ENCODE measurements at places on chromosomes 4 and X.

GRCh38 chr4:31918891-31919290 is 1198.7 kb downstream of the PCDH7 start:
- DNase-seq, result no peak

DNA sequence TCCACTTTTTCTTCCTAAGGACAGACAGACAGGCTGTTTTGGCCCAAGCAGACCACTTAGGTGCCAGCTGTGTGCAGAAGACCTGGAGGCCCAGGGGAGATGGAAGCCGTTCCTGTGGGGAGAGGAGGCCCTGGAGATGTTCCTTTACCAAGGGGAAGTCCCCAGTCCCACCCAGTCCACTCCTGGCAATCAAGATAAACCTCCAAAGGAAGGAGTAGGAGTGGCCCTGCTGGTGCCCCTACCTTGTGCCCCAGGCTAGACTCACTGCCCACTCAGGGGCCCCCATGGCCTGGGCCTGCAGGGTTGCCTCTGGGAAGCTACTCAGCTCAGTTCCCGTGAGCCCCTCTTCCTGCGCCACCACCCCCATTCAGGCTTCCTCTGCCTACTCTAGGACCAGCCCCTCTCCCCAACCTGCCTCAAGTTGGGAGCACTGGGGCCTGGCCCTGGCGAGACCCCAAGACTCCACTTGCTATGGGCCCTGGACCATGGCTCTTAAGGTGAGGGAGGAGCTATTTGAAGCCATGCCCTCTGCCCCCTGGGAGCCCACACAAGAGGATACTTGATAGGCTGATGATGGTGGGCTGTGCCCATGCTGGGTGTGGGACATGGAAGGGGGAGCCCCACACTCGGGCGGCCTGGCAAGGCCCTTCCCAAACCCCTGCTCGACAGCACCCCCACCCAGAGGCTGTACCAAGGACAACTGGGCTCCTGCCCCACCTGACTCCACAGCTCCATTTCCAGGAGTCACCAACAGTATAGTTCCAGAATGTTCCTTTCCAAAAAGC is 24.8 kb upstream of the RNF4 start:
- DNase-seq, result no peak

- no peak for DNase-seq
These were observed 2.7 kb downstream of the PDLIM5 start for GRCh38 chr4:94454405-94454804.

DNA sequence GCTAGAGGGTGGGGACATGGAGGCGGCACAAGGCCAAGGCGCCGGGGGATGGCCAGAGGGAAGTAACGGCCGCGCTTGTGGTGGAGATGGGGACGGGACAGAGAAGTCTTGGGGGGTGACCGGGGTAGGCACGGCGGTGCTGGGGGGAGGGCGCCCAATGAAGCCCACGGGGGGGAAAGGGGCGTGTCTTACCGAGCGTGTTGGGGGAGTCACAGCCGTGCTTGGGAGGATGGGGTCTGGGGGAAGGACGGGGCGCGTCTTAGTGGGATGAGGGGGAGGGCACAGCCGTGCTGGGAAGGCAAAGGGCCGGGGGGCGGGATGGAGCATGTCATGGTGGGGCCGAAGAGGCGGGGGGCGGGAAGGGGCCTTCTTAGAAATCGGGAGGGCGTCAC is 952 bp downstream of the ARSD start:
- no peak for DNase-seq

- DNase-seq, result no peak
These were observed 688.7 kb downstream of the IL1RAPL1 start for GRCh38 chrX:29275928-29276327.

DNA sequence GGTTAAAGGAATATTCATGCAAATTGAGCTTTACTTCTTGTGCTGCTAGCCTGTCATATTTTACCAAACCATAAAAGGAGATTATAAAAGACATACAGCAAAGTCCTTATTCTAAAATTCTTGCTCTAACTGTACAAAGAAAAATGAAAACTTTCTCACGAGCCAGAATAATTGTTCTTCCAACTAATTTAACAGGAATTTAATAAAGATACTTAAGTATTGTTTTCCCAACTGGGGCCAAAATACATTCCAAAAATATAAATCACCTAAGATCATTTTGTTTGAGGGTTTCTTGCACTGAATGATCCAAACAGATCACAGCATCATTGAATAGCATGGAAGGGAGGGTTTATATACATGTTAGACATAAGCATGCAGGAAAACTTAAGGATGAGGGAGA is 127.1 kb upstream of the PCDH18 start:
- no peak for DNase-seq

DNA sequence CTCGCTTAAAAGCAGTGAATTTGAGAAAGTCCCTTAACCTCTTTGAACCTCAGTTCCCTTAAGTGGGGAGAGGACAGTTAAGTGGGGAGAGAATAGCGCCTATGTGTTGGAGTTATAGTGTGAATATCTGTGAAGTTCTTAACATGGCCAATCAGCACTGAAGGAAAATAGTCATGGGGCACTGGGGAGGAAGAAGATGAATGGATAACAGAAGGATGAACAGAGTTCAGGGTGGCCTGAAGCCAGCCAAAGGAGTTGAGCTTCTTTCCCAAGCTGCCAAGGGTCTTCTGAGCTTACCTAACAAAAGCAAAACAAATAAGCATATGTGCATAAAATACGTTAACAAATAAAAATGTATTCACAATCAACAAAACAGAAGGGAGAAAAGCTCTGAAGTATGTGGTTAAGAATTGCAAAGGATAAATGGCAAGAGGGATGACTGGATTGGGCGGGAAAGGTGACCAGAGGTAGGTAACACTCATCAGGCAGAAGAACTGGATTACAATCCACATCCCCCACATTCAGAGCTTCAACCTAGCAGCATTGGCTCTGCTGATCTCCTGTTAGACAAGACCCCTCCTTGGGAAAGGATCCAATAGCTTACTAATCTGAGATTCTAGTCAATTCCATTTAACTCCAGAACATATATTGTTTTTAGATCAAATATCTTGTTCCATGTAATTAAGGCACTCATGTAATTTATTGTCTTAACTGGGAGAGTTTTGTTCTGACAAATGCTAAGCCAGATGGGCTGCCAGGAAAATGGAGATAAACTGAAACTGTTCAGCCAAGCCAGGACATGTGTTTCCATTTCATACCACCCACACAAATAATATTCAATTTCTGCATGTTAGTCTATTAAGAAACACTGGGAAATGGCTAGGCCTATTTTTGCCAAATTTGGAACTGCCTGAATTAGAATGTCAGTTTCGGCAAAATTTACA is 221.2 kb downstream of the LDB2 start:
- no peak for DNase-seq

- no peak for DNase-seq
These were observed 216.1 kb downstream of the STK32B start for GRCh38 chr4:5267408-5267807.

DNA sequence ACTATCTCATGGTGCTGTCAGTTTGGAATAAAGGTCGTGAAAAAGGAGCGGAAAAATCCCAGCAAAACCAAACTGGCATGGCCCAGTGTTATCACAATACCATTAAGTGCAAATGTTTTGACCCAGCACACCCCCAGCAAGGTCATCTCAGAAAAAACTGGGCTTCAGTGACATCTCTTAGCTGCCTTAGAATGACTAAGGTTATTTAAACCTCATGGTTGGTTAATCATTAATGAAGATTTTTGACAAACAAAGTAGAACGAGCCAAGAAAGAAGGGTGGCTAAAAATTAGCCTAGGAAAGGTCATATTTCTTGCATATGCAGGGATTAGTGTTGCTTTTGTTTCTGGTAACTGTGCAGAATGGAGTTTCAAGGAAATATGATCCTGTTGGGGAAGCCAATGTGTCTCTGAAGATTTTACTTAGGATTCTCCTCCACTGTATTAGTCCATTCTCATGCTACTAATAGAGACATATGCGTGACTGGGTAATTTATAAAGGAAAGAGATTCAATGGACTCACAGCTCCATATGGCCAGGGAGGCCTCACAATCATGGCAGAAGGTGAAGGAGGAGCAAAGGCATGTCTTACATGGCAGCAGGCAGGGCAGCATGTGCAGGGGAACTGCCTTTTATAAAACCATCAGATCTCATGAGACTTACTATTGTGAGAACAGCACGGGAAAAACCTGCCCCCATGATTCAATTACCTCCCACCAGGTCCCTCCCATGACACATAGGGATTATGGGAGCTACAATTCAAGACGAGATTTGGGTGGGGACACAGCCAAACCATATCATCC is 83.5 kb downstream of the CHRNA9 start:
- no peak for DNase-seq

GRCh38 chr4:94665500-94666404 is 92.0 kb upstream of the BMPR1B start:
- DNase-seq, result no peak

GRCh38 chr4:41039317-41039716 is 175.0 kb downstream of the APBB2 start:
- no peak for DNase-seq

GRCh38 chrX:17442898-17443297 is 67.9 kb downstream of the NHS start:
- no peak for DNase-seq

GRCh38 chrX:34612036-34612435 is 45.0 kb downstream of the TMEM47 start:
- no peak for DNase-seq

GRCh38 chr4:113146876-113147358 is 97.5 kb downstream of the ANK2 start:
- DNase-seq, result no peak

GRCh38 chr4:53477038-53477565 is 99.7 kb downstream of the FIP1L1 start:
- no peak for DNase-seq

- DNase-seq, result no peak
These were observed 31.3 kb upstream of the TBL1X start for GRCh38 chrX:9433596-9433995.

- DNase-seq, result no peak
These were observed 29.6 kb downstream of the LEF1 start for GRCh38 chr4:108139089-108139488.

DNA sequence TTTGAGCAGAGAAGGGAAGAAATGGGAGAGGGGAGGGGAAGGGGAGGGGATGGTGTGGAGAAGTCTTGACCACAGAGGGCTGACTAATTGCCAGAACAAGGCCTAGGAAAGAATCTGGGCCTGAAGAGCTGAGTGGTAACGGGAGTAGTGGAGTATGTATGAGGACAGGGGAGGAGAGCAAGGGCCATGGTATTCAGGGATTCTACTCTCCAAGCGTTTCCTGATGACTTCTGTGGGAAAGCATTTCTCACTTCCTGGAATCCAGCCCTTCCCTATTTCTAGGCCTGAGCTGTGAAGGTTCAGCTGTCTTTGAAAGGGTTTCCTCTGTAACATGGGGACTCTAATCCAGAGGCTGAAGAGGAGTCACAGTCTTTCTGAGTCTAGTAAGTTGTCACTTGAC is 19.7 kb upstream of the SOX3 start:
- DNase-seq, result no peak

DNA sequence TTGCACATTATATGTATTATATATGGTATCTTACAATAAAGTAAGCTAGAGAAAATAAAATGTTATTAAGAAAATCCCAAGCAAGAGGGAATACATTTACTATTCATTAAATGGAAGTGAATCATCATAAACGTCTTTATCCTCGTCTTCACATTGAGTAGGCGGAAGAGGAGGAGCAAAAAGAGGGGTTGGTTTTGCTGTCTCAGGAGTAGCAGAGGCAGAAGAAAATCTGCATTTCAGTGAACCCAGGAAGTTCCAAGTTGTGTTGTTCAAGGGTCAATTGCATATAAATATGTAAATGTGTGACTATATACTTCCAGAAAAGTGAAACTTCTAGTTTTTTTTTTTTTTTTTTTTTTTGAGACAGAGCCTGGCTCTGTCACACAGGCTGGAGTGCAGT is 301.4 kb downstream of the TMA16 start:
- DNase-seq, result no peak

- no peak for DNase-seq
These were observed 101.9 kb upstream of the MAML3 start for GRCh38 chr4:140255927-140256326.

DNA sequence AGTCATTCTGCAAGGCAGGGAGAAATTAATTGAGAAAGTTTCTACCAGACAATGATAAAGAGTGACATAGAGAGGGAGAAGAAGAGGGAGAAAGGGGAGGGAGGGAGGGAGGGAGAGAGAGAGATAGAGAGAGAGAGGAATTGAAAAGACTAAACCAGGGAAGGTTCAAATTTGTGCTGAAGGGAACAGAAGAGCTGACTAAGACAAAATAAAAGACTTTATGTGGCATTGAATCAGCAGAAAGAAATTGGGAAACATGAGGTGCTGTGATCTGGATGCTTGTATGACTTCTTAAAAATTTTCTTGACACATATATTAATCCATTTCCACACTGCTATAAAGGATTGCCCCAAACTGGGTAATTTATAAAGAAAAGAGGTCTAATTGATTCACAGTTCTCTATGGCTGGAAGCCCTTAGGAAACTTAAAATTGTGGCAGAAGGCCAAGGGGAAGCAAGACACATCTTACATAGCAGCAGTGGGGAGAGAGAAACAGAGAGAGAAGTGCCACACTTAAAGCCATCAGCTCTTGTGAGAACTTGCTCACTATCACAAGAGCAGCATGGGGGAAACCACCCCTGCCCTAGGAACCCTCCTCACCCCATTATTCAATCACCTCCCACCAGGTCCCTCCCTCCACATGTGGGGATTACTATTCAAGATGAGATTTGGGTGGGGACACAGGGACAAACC is 13.5 kb upstream of the CXCL6 start:
- DNase-seq, result no peak

Measured in central memory CD8-positive, alpha-beta T cell (primary cell).